Adipocyte (in vitro differentiated cells): ENCODE measurements at places on chromosomes 3 and 15.

DNA sequence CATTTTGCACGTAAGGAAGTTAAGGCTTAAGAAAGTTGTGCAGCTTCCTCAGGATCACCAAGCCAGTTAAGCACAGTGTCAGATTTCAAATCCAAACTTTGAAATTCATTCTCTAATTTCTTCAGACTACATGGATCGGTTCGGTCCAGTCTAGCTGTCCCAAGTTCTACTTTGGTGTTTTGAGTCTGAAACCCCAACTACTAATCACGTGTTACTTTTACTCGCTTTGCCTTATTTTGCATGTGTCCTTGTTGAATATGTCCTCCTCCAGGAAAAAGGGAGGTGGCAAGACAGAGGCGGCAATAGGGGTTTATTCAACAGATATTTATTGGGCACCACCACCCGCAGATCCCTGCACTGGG is 522 bp upstream of the GXYLT2 start:
- DNase-seq, result peak; percentile 60

GRCh38 chr3:149726716-149727407 is 25.4 kb downstream of the COMMD2 start:
- DNase-seq, result peak; percentile 19

GRCh38 chr3:42829628-42830436 is 20.6 kb downstream of the ACKR2 start:
- no peak for DNase-seq

GRCh38 chr15:44698641-44699040 is 12.5 kb downstream of the PATL2 start:
- DNase-seq, result no peak

DNA sequence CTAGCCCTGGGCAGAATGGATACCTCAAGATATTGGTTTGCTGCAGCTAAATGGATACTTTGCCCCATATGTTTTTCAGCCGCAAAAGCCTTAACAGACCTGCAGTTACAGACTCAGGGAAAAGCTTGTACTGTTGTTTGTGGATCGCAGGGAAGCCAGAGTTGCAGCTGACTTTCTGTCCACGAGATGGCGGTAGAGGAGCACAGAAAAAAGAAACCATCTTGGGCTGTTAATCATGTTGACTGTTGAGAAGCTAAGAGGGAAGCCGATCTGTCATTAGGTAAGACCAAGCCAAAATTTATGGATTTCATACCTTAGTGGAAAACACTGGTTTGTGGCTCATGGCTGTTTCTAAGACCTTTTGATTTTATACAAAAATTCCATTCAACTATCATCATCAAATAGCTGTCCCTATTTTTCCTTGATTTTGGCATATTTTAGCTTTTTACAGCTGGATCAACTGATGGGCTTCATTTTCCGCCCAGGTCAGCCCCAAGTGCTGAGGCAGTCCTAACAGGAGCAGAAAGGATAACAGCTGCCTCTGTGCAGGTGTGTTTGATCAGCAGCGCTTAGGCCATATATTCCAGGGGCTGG is 205.7 kb upstream of the ZPLD1 start:
- peak; percentile 88 for DNase-seq

DNA sequence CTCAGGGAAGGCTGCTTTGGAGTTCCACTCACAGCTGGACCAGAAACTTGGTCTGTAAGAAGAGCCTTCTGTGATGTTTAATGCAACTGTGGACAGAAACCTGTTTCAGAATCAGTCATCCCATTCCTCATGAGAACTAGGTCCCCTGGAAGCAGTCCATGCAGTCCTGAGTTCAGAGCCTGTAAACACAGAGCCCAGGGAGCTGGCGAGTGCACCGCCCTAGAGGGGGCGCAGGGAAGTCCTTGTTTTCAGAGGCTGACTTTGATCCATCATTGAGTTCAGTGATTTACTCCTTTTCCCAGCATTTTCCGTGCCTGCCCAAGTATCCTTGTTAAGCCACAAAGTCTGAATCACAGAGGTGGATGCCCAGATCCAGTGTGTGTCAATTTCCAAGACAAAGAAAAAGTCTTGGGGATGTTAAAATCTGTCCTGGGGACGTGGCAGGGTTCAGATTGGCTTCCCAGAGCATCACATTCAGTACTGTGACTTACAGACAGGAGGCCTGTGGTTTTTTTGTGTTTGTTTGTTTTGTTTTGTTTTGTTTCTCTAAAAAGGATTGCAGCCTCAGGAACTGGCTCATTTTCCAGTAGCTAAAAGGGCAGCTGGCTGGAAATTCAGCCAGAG is 9.8 kb upstream of the TXNRD3 start:
- peak; percentile 40 for DNase-seq

DNA sequence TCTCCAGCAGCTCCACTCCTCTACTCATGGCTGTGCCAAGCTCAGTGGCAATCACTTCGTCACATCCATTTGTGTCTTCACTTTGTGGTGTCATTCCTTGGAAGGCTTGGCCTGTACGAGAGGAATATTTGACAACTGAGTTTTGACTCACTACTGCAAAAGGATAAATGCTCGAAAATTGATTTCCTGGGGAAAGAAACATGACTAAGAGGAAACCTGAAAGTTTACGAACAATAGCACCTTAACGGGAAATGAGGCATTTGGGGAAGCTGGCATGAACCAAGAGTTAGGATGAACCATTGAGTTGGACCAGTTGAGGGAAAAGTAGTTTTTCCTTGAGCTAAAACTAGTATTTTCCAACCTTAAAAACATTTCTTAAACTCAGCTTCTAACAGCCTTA is 74.2 kb upstream of the ABHD17C start:
- no peak for DNase-seq
